AG10803 (cell line): ENCODE measurements at places on chromosomes 6 and 20.

GRCh38 chr6:108544606-108545005, 16.1 kb upstream of the FOXO3 start:
- peak; percentile 90 for DNase-seq

DNA sequence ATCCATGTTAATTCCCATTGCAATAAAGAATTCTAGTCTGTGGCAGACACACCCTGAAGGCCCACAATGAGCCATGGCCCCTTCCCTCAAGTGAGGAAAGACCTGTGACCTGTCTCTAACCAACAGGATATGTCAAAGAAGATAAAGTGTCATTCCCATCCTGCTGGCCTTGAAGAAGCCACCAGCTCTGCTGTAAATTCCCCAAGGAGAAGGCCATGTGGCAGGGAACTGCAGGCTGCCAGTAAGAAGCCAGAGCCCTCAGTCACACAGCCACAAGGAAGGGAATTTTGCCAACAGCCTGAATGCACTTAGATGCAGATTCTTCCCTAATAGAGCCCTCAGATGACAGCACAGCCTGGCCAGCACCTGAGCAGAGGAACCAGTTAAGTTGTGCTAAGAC, 24.8 kb downstream of the VIP start:
- no peak for DNase-seq

DNA sequence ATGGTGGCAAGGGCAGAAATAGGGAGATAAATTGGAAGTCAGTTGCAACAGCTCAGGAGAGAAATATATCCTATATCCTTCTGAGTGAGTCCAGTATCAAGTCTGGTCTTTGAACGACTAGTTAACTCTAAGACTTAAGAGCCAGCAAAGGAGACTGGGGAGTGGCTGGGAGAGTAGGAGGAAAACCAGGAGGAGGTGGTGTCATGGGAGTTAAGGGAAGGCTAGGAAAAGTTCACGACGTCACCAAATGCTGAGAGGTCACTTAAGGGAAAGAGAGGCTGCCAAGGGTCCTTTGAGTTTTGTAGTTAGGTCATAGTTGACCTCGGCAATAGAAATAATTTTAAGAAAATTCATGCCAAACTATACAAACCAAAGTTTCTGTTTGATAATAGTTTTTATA, 25.1 kb downstream of the ACOT13 start:
- DNase-seq: no peak

DNA sequence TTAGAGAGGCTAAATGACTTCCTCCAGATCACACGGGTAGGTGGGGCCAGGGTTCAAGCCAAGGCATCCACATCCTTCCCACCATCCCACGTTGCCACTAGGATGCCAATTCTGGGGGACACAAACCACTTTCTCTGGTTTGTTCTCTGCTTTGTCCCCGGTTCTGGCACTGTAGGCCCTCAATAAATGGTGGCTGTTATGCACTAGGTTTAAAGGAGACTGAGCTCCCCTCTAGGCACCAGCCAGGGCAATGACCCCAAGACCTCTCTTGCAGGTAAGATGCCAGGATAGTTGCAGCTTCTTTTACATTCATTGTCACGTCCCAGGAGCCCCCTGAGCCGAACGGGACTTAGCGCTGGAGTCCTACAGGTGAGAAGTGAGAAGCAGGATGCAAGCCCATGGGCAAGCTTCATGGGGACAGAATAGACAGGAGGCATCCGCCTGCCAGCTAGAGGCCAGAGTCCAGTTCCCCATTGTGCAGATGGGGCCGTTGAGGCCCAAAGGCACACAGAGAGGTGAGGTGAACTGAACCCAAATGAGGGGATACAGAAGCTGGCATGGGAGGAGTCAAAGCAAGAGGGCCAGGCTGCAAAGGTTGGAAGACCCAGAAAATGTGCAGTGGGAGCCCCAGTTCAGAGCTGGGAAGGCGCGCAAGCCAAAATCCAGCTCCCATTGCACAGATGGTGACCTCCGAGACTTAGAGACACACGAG, 677 bp downstream of the PXMP4 start:
- no peak for DNase-seq

DNA sequence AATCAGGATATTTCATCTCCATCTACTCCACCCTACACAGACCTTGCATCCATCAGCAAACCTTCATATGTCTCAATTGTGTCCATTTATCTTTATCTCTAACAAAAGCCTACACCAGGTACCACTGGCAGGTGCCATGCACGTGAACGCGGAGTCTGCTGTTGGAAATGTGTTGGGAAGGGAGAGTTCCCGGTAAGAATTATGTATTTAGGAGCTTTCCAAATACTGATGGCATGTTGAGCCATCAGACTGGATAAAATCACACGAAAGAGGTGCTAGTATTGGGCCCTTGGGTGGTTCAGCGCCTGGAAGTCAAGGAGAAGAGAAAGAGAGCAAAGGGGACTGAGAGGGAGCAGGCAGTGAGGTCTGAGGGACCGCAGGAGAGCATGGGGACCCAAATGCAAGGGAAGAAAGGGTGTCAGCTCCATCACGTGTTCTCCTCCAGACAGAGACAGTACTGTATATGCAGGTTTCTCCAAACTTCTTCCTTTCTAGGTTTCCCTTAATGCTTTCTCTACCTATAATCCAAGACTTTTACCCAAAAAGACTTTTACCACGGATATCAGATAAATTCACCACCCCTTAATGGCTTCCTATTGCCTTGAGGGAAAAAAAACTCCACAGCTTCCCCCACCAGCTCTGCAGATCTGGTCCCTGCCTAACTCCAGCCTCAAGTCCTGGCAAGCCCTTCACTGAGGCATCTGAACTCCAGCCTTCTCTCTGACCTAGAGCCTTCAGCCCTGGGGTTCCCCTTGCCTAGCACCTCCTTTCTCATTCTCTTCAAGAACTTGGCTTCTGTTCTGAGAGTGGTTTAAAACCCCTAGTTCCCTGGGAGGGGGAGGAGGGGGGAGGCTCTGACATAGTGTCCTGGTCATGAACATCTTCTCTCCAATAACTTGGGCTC, 4.8 kb upstream of the ZNF217 start:
- DNase-seq: no peak

DNA sequence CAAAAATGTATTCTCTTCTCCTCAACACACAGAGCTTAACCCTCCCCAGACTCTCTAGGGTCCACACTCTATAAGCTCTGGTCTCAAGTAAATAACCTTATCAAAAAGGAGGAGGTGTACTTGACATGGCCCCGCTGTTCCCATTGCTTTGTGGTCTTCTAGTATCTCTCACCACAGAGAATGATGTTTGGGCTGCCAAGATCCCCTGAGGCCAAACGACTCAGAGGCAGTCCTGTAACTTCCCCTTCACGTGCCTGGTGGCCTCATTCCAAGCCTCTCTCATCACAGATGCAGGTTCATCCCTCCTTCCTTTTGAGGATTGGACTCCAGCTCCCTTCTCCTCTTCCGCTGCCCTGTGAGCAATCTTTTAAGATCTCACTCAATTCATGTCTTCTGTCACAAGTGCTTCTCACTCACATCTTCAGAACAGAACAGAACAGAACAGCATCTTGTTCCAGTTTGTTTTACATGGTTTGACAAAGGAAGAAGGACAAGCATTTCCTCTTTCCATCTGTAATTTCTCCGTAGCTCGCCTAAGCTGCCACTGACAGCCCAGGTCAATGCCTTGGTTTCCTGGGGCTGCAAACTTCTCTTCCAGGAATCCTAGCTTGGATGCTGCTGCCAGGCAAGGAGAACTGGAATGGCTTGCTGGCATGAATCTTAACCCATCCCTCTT, 541.5 kb downstream of the CD83 start:
- DNase-seq: peak; percentile 35

GRCh38 chr6:104653781-104654180, 205.9 kb downstream of the HACE1 start:
- no peak for DNase-seq

GRCh38 chr20:43536041-43536816, 22.6 kb upstream of the SGK2 start:
- no peak for DNase-seq

- no peak for DNase-seq
These were observed 68.9 kb downstream of the CYP39A1 start for GRCh38 chr6:46583721-46584120.

GRCh38 chr6:30172681-30173080, 9.3 kb downstream of the TRIM15 start:
- DNase-seq: no peak

DNA sequence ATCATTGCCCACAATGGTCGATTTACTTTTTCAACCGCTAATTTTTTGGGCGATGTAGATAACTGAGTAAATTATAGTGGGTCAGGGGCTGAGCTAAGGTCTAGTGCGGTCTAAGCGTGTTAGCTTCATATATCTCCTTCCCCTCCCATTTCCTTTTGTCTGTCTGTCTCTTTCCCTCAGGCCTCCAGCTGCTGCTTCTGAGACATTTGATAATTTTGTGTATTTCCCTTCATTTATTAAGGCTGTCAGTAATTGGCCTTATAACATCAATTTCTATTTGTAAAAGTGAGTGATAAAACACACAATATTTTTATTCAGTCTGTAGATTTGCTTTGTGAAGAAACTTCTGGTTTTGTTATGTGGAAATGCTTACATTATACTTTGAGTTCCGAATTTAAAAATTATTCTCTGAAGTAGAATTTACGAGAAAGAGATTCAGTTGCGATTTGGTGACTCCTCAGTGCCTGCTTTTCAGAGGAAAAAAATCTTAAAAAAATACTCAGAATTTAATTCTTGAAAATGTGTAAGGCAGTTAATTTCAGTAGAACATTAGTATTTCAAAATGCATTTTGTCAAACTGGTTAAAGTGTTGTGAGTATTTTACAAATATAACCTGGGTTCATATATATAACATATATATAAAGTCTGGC, 1.4 kb downstream of the TMEM170B start:
- no peak for DNase-seq
